ENCODE measurements at places on chromosomes 5 and 9.

DNA sequence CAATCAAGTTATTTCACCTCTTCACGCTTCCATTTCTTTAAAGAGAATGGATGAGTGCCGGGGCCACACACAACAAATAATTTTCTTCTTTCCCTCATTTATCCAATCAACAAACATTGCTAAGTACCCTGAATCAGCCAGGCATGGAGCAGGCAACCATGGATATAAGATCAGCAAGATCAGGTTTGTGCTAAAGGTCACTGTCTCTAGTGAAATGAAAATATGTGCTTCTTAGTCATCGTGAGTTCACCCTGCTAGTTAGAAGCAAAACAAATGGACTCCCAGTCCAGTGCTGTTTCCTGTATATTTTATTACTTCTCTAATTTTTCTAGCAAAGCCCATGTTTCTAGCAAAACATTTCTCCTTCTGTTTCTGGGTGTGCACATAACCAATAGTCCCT lies 629.2 kb downstream of the BNC2 start:
- DNase-seq: no peak

DNA sequence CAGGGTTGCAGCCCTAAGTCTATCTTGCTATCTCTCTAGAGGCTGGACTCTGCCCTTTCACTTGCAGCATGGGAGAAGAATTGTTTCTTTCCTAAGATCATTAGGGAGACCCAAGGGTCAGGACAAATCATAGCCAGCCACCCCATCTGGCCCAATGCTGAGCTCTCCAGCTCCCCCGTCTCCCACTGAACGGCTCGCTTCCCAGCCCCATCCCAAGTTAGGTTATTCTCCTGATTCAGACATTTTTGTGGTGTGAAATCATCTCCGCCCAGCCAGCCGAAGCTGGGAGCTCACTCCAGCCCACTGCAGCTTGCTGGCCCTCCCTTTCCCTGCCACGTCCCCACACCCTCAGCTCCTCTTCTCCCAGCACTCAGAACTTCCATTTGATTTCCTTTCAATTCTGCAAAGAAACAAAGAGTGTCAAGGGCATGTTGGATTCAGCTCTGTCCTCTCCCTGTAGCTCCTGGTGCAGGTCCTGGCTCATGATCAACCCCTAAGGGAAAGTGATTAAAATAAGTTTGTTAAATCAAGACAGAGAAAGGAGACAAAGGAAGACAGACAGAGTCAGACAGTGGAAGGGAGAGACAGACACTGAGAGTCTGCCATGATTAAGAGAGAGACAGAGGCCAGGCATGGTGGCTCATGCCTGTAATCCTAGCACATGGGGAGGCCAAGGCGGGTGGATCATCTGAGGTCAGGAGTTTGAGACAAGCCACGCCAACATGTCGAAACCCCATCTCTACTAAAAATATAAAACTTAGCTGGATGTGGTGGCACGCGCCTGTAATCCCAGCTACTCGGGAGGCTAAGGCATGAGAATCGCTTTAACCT lies 12.6 kb upstream of the SPARC start:
- DNase-seq: no peak

DNA sequence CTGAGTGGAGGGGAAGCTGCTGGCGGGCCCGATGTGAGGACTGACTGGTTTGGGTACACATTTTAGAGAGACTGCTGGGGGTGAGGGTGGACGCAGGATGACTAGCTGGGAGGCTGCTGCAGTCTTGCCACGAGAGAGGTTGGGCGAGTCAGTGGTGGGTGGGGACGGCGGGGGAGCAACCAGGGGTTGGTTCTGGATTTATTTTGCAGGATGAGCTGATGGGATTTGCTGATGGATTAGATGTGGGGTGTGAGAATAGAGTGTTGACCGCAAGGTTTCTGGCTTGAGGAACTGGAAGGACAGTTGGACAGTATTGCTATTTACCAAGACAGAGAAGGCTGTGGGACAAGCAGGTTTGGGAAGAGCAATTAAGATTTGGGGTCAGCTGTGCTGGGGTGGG lies 5.8 kb upstream of the NDST1 start:
- DNase-seq: no peak

DNA sequence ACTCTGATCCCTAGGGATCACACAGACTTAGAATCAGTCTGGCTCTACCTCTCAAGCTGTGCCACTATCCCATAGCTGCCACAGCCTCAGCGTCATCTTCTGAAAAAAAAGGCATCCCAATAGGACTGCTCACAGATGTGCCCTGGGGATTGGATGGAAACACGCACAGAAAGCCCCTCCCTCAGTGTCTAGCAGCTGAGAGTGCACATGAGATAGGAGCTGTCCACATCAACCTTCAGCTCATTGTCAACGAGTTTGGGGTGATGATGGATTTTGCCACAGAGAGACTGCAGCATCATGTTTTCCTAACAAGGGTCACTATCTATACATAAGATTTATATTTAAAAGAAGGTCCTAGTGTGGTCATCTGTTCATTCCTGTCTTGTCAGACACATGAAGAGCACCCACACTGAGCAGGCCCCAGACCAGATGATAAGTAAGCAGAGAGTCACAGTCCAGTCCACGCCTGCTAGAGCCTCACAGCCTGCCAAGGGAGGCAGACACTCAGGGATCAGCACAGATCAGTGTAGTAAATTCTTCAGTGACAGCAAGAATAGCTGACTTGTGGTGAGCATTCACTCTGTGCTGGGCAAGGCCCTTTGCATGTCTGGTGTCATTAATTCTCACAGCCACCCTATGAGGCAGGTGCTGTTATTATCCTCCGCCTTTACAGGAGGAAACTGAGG lies 25.8 kb downstream of the AFAP1L1 start:
- DNase-seq: no peak

DNA sequence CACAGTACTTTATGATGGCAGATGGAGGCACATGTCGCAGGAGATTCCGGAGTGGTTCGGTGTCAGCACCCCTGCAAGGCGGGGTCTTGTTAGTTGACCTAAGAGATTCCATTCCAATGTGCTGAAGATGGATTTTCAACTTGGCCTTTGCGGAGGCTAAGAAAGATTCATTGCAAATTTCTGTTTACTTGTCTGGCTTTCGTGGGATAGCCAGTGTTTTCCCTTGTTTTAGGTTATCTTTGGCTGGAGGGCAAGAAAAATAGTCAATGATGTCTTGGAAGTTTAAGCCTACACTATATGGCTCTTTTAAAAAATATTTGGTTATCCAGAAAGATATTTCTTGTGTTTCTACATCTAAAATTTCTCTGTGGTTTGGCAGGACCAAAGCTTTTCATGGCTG lies 123.6 kb upstream of the PTCH1 start:
- DNase-seq: no peak

GRCh38 chr9:37761511-37761910 lies 7.9 kb downstream of the TRMT10B start:
- no peak for DNase-seq

DNA sequence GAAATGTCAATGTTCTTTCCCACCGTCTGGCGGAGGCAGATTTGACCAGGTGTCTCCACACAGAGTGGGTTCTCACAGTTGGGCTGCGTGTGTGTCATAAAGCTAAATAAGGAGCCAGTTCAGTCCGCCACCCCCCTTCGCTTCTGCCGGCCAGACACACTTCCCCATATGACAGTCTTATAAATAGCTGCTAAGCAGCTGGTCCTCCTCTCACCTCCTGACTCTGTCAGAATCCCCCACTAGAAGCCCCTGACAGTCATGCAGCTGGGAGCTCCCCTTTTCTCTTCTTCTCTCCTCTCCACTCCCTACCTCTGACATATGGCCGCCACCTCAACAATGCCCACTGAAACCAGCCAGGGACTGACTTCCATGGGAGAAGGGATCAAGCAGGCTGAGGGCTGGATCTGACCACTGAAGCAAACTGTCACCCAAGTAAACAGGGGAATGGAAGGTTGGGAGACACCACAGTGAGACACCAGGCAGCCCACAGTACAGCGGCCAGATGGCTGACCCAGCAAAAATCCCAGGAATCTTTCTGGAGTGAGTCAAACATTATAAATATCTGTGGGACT lies 141.9 kb upstream of the EFNA5 start:
- no peak for DNase-seq

DNA sequence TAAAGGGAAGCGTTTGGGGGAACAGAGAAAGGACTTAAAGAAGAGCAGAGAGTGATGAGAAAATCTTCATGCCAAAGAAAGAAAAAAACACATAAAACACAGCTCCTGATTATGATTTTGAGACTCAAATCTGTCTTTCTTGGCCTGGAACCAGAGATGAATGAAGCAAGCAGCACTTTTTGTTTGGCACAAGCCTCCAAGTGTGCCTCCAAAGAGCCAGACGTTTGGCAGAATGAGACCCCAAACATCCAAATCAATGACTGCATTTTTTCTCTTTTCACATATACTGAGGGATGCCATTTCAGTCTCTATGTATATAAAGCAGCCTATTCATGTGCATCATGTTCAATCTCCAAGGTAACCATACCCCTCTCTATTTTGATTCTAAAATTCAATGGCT lies 424.2 kb downstream of the TUSC1 start:
- DNase-seq: no peak

DNA sequence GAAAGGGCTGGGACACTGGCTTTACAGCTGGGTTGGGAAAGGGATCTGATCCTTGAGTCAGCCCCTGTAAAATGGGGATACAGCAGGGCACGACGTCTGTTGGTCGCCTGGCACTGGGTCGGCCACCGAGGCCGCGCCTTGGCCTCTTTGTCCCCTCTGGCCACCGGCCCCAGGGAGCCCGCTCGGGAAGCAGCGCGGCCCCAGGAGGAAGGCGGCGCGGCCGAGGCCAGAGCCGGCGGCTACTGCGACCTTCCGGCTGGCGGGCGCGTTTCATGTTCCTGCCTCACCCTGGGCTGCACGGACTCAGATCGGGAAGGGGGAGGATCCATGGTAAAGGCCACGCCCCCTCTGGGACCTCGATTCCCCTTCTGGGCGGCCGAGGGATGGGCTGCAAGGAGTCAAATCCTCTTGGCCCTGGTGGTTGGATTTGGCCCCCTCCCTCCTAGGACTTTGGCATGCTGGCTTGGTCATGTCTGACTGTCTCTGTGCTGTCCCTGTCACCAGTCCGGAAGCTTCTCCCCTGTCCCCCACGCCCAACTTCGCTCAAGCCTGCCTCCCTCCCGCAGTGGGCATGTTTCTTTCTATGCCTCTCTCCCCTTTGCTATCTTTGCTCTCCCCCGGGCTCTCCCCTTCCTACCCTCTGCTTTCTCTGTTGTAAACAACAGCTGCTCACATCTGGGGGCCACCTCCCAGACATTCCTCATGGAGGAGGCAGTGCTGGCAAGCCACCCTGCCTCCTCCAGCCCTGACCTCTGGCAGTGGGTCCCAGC lies 25.8 kb downstream of the FPGS start:
- no peak for DNase-seq

DNA sequence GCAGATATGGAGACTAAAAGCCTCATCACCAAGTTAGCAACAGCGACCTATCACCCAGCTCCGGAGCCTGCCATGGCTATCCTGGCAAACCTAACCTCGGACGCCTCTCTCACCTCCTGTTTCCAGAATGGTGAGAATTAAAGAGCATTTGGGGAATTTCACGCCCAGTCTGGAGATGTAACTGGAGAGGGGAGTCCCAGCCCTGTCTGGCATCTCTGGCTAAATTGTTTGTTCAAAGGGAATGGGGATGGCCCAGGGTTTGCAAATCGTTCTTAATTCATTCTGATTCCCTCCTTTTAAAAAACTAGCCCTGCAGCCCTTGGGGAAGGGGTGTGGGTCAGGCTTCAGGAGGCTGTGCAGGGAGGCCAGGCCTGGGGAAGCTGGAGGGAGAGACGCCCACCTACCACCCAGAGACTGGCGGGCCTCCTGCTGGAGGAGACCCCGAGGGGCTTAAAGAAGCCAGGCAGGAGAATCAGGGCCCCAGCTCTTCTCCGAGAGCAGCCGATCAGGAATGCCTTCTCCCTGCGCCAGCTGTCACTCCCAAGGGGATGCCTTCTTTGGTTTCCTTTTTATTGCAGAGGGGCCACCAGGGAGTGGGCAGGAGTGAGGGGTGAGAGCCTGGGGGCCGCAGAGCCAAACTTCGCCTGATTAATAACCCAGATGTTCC lies 964 bp upstream of the COL5A1 start:
- DNase-seq: no peak

- DNase-seq: no peak
These were observed 109.3 kb downstream of the HSD17B3 start for GRCh38 chr9:96192710-96193109.

DNA sequence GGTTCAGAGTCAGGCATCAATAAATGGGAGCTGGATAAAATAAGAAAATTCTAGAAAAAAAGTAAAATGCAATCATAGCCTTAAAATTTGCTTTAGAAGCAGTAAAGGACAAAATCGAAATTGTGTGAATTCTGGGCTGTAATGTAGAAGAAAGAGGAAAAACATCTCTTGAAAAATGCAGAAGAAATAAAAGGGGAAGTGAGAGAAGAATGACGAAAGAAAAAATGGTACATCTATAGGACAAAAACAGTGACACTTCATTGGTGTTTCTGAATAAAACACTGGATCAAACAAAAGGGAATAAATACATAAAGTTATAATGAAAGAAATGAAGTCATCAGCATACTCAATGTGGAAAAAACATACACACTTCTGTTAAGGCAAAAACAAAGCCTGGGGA lies 642.3 kb downstream of the ACTL7B start:
- DNase-seq: no peak

- DNase-seq: no peak
These were observed 109.4 kb downstream of the CMYA5 start for GRCh38 chr5:79798893-79799590.

- DNase-seq: no peak
These were observed 2.7 kb upstream of the RAPGEF6 start for GRCh38 chr5:131637694-131638093.

GRCh38 chr5:36402512-36402906 lies 100.8 kb upstream of the RANBP3L start:
- no peak for DNase-seq

- no peak for DNase-seq
These were observed 141.4 kb downstream of the MED10 start for GRCh38 chr5:6236858-6237481.

- DNase-seq: no peak
These were observed 72.8 kb upstream of the EFNA5 start for GRCh38 chr5:107743373-107744000.

DNA sequence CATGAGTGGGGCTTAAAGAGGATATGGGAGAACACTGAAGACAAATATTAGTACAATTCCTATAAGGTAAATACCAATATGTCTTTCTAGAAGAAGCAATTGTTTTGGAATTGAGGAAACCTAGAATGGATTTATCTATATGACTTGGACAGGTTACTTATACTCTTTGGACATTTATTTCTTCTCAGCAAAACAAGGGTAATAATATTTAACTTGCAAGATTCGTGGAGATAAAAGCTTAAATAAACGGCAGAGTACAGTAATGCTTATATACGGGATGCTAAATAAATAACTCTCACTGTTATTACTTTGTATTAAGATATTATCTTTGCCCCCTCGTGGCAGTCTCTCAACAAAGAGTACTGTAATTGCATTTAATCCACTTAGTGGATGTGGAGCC lies 8.6 kb downstream of the DMRTA1 start:
- no peak for DNase-seq

DNA sequence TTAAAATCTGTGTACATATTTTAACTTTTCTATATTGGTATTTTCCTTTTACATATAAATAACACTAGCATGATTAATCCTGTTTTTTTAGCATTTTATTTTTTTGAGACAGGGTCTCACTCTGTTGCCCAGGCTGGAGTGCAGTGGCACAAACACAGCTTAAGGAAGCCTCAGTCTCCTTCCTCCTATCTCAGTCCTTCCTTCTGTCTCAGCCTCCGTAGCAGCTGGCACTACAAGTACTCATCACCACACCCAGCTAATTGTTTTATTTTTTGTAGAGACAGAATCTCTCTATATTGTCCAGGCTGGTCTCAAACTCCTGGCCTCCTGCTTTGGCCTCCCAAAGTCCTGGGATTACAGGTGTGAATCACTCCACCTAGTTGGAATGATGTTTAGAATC lies 1.5 kb upstream of the C5orf24 start:
- DNase-seq: no peak

Measured in CD4-positive, alpha-beta T cell treated with Interleukin-4 for 4 hours (primary cell).